Stimulated activated CD8-positive, alpha-beta memory T cell treated with anti-CD3 and anti-CD28 coated beads, Interleukin-15, amount 100 ng/mL, for 1 hour (primary cell): ENCODE measurements at places on chromosomes 2 and 18.

DNA sequence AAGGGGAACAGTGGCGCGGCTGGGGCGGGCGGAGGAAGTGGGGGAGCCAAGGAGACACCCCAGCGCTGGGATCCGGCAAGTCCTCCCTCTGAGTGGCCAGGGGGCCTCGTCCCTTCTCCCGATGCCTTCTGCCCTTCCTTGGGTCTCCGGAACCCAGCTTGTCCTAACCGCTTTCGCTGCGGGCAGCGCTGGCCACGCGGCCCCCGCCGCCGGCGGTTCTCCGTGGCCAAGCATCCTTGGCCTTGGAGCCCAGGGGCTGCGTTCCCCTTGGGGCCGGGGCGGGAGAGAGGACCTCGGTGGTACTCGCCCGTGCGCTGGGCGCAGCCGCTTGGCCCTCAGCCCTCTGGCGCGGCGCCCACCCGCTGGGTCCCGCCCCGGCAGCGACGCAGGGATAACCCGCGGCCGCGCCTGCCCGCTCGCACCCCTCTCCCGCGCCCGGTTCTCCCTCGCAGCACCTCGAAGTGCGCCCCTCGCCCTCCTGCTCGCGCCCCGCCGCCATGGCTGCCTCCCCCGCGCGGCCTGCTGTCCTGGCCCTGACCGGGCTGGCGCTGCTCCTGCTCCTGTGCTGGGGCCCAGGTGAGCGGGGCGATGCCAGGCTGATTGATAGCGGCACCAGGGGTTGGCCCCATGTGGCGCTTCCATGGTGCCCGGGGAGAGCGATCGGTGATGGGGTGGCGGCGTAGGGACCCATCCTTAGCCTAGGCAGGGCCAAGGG lies 128.7 kb downstream of the UXS1 start:
- no peak for DNase-seq

DNA sequence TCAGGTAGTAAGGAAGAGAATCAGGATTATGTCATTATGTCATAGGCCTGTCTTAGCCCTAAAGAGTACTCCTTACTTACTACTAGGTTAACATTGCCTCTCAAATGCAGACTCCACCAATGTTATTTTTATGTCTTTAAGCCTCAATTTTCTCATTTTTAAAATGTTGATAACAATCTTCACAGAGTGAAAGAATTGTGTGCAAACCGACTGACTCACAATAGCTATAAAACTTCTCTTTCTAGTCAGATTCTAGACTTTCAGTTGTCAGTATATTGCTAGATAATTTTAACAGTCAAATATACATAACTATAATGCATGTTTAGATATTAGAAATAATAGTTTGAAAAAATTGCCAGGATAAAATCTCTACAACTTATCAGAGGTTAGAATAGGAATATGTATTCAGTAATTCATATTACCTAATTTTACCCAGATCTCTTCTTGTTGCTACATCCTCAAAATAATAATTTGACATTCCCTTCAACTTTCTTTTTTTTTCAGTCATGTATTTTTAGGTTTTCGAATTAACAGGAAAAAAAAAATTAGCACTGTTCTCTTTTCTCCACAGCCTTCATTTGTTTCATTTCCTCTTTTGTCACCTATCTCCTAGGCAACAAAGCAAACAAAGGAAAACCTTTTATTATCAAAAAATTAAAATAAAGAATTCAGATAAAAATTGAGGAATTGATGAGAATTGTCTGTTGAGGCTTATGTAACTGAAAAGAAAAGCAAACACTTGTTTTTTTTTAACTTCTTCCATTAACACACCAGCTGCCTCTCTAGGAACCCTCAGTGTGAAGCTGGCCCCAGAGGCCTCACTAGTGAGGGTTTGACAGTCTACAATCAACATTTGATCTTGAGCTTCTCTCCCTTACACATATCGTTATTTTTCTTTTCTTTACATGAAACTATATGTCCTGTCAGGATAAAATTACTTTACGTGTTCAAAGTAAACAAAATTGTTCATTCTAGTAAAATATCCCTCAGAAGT lies 279.0 kb downstream of the CALCRL start:
- DNase-seq = no peak

DNA sequence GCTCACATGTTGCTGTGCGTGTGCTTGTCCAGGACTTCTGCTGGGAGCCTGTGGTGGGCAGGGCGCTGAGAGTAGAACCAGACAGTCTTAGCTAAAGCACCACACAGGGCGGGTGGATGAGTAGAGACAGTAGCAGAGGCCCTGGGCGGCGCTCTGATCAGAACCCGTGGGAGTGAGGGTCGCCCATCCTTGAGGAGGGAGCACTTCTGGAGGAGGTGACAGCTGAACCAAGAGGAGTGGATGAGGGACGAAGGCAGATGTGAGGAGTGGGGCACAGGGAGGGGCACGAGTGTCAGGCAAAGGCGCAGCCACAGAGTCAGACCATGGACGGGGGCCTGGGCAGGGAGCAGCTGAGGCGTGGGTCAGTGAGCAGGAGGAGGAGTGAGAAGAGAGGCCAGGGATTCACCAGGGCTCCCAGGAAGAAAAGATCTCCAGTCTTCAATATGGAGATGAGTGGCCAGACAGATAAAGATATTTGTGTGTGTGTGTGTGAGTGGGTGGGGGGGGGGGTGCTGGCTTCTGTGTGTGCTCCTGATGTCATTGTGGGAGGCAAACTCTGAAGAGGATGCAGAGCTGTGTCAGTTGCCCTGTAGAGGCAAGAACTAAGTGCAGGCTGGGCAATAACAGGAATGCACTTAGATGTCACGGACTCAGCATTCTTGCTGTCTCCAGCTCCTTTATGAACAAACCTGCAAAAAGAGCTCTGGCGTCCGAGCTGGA lies 79.6 kb downstream of the TPO start:
- no peak for DNase-seq

DNA sequence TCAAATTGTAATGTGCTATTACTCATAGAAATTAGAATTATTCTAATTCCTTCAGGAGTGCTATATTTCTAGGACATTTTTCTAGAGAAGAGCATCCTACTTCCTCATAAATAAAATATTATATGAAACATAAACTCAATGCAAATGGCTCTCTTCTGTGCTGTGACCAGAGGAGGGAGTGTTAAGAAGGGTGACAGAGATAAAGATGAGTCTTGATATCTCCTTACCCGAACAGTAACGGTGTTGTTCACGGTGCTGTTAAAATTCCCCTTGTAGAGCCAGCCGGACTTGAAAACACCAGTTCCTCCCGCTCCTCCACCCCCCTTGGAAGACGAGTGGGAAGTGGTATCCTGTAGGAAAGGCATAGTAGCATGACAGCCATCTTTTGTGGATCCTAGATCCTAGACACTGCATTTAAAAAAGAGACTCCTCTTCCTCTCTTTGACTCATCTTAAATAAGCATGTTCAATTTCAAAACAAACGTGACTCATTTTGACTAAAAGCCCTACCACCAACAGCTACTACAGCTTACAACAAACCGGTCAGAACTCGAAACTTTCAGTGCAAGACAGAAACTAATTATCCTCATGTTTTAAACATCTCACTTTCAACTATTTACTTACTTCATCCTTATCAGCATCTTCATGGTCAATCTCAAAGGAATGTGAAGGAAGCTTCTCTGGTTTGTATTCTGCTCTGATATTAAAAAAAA lies 156.3 kb downstream of the DOCK10 start:
- no peak for DNase-seq

DNA sequence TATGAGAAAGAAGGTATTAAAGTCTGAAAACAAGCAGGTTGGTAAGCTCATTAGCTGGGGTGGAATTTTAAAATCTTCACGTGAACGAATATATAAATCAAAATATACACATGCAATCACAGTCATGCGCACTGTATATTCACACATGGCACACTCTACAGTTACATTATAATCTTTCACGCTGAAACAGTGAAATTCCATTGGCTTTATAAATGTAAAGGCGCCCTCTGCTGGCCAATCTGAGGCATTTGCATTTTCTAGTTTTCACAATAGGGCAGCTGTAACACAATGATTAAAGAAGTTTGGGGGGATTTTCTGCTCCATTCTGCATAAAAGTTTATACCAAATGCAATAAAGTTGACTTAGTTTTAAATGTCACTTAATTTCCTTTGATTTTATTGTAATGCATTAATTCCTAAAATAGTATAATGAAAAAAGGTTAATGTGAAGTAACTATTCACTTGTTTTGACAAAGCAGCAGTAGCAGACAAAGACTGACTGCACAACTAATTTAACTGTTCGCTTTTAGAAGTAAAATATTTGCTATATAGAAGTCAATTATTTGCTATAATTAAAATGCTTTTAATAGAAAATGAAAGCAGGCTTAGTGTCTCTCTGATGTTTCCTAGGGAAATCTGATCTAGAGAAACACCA lies 17.2 kb downstream of the IFIH1 start:
- DNase-seq = peak; percentile 32

DNA sequence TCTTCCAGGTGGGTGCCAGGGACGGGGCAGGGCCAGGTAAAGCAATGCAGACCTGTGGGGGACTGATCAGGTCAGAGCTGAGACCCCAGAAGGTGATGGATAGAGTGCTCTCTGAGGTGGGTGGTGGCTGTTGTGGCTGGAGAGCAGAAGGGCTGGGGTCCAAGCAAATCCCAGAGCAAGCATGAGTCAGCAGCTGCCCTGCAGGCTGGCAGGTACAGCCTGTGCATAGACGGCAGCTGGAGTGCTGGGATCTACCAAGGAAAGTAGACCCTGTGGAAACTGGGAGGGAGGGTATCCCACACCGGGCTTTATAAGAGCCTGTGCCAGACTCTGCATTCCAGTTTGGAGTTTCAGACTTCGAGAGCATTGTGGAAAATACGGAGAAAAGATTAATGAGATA lies 663 bp downstream of the TRIM54 start:
- no peak for DNase-seq

- DNase-seq = no peak
Observed at GRCh38 chr2:102336502-102336945, 19.1 kb upstream of the IL18R1 start.

- DNase-seq = no peak
Observed at GRCh38 chr2:82740527-82740926, 1718.6 kb downstream of the SUCLG1 start.
